ENCODE measurements at places on chromosomes 11 and 22.

GRCh38 chr22:22030493-22031182, 48.1 kb upstream of the TOP3B start:
- no peak for DNase-seq

- DNase-seq = no peak
Observed at GRCh38 chr11:72720784-72721183, 31.4 kb downstream of the ARAP1 start.

GRCh38 chr11:113296447-113297205, 17.8 kb upstream of the TTC12 start:
- no peak for DNase-seq

DNA sequence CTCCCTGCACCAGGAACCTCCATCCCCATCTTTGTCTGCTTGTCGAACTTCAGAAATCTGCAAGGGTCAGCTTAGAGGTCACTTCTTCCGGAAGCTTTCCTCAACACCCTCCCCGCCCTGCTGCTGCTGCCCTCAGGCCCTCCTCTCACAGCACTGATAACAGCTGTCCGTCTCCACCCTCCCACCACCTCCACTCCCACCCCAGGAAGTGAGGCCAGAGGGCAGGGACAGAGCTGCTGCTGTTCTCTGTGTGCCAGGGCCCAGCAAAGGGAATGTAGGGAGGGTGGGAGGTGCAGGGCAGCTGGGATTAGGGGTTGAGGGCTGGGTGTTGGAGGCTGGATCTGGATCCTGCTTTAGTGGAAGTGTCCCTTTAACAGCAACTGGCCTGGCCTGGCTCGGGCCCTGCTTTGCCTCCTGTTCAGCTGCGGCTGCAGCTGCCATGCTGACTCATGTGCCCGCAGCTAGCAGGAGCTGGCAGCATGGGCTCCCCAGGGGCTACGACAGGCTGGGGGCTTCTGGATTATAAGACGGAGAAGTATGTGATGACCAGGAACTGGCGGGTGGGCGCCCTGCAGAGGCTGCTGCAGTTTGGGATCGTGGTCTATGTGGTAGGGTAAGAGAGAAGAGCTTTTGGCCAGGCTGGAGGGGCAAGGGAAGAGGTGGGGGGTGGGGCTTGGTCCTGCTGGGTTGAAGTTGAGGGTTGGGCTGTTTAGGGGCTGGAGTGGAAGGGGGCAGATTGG, at the start of gene P2RX6:
Gene P2RX6, plus strand, starts transcription at position 440 of the 740 bp plus-strand sequence. Its CDS starts 10 bp downstream, at position 450.
- DNase-seq = no peak

GRCh38 chr11:117094776-117095175, 3.5 kb downstream of the SIK3 start:
- DNase-seq = no peak

Measured in CD4-positive, alpha-beta T cell treated with Interleukin-6 at 100 ng/mL for 8 hours (primary cell).